ENCODE measurements at places on chromosomes 6 and 20.
A peak's percentile ranks its signal among the peaks of the same experiment; 100 is the strongest.

GRCh38 chr6:65650086-65650485 lies 56.9 kb downstream of the EYS start:
- no peak for DNase-seq

- DNase-seq = peak; percentile 48
Observed at GRCh38 chr20:57610261-57610952, 9.8 kb downstream of the ZBP1 start.

DNA sequence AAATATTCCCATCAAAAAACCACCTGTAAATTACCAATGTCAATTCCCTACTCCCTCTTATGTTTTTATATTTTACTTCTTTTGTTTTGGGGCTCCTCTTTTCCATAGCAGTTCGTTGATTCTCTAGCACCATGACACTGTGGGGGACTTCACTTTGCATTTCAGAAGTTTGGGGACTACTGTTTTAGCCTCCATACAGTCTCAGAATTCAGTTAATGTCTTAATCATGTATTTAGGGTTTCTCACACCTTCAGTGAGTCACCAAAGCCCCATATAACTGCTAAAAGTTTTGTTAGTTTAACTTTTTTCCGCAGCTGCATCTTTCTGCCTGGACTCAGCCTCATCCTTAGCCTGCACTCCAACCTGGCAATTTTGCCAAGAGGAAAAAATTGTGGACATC lies 20.7 kb upstream of the AIG1 start:
- DNase-seq = no peak

DNA sequence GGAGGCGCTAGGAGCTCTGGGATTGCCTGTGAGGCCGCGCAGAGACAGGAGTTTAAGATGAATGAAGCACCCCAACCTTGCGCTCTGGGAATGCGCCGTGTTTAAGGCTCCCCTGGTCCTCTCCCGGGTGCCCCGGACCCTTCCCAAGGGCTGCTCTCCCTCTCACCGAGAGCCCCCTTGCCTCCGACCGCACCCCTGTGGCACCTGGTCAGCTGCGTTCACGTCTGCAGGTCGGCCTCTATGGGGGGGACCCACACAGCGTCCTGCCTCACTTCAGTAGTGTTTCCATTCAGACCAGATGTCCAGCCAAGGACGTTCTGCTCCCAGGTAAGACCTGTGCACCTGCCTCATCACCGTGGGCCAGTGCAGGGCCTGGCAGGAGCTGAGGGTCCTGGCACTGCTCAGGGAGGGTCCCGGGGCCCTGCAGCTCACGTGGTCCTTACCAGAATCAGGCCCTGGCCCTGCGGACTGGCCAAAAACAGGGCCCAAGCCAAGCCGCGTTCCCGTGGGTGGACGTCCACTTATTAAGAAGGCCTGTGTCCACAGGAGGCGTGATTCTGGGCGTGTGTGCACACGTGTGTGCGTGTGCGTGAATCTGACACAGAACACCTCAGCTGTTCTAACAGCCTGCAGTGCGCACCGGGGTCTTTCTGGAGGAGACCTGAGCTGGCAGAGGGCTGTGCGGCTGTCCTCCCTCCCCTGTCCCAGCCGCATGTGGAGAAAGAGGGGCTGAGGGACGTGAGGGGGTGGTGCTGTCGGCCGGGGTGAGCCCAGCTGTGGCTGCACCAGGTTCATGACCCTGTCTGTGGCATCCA lies 79.9 kb upstream of the BHLHE23 start:
- peak; percentile 38 for DNase-seq

DNA sequence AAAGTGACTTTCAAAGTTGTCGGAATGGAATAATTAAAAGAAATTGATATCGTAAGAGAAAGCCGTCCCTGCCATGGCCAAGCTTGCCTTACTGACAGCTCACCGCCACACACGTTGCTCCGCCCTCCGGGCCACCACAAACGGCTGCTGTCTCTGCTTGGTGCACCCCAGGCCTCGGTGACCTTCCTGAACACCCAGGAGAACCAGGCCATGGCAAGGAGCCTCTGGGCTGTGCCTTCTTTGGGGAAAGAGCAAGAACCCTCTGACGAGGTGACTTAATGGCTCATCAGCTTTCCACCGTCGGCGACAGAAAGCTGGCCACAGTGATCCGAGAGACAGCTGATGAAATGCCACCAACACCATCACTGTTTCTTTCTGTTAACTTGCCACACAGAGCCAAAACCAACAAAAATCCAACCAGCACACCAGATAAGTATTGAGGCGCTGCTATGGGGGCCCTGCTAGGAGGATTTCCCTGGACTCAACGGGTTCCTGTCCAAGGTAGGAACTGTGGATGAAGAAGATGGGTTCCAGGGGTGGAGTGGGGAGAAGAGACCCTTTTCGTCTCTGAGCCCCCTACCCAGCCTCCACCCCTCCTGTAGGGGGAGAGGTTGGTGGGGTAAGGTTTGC lies 61.4 kb downstream of the NPEPL1 start:
- no peak for DNase-seq

- peak; percentile 81 for DNase-seq
Observed at GRCh38 chr6:62285612-62286469, at the start of gene KHDRBS2. Gene KHDRBS2, minus strand, starts transcription at chr6:62286225.

GRCh38 chr20:31927627-31928159 lies 24.2 kb downstream of the PDRG1 start:
- DNase-seq = no peak

- no peak for DNase-seq
Observed at GRCh38 chr6:111338843-111339242, 144.2 kb downstream of the REV3L start.

- DNase-seq = no peak
Observed at GRCh38 chr6:9087470-9087869, 652.1 kb upstream of the SLC35B3 start.

DNA sequence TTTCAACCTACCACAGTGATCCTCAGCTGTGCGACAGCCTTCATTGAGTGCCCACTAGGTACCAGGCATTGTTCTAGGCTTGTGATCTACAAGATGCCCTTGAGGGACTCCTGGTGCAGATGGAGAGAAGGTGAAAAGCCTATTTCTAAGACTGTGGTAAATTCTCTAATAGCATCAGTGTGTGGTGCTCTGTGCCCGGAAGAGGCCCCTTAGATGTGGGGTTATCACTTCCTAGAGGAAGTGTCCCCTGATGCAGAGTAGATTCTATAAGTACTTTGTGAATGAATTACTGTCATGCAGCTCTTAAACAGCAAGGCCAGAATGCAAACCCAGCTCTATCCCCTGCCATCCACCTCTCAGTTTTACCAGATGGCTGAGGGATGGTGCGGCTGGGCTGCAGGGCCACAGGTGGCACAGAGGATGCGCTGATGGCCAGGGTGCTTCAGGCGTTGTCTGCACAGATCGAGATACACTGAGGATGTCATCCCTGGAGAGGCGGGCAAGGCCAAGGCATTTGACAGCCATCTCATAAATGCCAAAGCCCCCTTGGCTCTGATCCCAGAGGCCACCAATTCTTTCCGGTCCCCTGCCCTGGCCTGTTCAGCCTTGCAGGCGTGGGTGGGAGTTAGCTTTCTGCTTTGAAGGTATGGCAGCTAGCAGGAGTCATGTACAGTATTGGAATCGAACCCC lies 96.7 kb downstream of the TOX2 start:
- peak; percentile 27 for DNase-seq

DNA sequence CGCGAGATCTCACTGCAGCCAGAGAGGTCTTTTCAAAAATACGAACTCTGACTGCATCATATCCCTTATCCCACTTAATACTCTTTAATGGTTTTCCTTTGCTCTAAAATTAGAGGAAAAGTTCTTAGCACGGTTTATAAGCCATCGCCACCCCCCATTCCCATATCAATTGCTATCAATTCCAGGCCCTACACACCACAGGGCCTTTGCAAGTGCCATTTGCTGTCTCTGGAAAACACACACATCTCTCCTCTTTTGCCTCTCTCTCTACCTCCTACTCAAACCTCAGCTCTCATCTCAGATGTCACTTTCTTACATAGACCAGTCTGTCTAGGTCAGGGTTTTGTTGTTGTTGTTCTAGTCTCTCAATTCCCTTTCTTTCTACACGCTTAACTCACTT lies 9.8 kb downstream of the SLC22A23 start:
- DNase-seq = no peak

DNA sequence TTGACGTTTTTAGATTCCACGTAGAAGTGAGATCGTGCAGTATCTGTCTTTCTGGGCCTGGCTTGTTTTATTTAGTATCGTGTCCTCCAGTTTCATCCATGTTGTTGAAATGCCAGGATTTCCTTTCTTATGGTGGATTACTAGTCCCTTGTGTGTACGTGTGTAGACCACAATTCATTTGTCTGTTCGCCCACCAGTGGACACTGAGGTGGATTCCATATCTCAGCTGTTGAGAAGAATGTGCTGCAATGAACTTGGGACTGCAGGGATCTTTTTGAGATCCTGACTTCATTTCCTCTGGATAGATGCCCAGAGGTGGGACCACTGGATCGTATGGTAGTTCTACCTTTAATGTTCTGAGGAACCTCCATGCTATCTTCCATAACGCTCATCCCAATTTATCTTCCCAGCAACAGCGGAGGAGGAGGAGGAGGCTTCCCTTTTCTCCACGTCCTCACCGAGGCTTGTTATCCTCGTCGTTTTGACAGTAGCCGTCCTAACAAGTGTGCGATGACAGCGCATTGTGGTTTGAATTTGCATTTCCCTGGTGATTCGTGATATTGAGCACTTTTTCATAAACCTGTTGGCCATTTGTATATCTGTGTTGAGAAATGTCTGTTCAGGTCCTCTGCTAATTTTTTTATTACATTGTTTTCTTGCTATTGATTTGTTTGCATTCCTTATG lies 62.4 kb downstream of the CDH4 start:
- DNase-seq = no peak

GRCh38 chr20:14910126-14910525 lies 572.7 kb upstream of the FLRT3 start:
- DNase-seq = no peak

DNA sequence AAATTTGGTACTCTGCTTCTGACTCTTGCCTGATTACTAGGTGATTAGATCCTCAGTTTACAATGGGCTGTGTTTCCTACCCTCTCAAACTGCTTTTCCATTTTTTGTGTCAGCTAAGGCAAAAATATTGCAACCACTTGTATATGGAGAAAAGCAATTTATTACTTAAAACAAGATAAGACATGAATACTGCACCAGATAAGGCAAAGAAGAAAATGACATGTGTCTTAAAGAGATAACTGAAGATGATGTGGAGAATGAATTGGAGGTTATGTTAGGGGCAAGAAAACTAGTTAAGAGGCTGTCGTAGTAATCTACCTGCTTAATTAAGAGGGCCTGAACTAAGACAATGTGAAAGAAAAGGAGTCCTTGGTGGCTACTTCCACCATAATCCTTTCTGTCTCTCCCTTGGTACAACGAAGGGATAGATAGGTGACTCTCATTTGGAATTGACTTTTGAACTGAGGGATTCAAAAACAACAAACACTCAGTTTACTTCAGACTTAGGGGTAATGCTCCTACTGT lies 16.3 kb upstream of the REV3L start:
- no peak for DNase-seq

- DNase-seq = no peak
Observed at GRCh38 chr6:84135291-84135690, 92.2 kb downstream of the CEP162 start.

DNA sequence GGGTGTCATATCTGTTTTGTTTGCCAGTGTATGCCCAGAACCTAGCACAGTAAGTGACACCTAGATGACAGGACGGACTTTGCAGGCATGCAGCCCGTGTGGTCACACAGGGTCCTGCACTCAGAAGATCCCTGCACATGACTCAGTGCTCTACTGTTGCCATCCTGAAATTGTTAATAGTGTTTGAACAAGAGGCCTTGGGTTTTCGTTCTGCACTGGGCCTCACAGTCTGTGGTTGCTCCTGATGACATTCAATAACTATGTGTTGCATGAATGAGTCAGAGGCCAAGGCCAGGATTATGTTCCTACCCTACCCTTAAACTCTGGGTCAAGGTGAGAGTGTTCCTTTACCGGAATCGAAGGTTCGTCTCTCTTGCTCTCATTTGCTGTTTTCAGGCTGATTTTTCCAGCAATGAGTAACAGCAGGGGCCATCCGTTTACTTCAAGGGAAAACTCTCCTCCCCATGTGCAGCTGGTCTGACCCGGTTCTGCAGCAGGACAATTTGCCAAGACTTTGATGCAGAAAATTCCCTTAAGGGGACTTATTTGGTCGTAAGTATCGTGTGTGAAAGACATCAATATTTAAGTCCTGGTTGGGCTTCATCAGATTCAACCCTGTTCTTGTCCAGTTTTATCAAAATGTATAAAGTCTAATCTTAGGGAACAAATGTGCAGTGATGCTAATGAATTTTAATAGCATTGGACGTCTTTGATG lies 13.0 kb upstream of the PFDN4 start:
- no peak for DNase-seq

DNA sequence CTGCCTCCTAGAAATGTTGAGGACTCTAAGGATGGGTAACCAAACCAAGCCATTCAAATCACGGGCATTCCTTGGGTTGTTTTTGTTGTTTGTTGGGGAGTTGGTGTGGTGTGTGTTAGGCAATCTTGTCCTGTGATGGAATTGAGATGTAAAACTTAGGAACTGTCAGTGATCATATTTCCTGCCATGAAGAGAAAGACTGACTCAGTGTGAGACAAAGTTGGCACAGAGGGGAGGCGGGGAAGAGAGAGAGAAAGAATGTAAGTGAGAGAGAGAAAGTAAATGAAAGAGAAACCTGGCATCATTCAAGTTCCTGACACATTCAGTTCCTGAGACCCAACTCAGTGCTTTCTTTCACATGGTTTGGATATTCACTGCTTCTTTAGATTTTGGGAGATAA lies 21.6 kb upstream of the FBXO30 start:
- DNase-seq = no peak

DNA sequence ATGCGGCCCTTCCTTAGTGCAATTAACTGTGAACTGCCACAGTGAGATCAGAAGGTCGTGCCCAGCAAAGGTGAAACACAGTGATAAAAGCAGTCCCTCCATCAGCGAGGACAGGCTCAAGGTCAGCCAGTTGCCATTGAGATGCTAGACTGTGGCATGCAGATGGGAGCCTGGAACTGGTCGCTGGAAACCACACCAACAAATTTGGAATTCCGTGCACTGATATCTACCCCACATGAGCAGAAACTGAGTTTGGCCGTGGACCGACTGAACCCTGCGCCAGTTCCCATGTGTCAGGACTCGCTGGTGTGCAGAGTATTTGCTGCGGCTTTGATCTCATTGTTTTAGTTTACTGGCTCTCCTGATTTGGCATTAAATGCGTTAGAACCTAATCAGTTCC lies 125.6 kb upstream of the QKI start:
- no peak for DNase-seq

DNA sequence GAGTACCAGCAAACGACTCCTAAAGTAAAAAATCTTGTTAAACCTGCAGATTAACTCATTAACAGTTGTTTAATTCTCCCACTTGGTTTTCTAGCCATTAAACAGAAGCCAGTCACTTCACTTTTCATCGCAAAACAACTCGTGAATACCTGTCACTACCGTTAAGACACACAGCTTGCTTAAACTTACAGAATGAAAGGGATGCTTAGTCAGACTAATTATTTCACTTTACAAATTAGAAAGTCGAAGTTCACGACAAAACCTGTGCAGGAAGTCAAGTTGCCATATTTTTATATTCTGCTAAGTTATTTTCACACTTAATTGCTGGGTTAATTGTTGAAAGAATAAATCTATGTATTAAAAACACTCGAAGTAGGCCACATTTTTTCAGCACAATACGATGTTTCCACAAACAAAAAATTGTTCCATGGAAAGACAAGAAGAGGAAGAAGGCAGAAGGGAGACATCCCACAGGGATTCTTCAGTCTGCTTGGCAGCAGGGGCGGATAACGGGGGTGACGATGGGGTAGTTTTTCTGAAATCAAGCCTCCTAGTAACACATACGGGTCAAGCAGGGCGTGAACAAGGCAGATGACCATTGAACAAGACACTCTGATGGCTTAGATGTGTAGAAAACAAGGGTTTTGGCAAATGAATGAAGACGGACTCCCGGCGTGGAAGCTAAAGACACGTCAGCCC lies 933 bp downstream of the SSR1 start:
- no peak for DNase-seq

All from sciatic nerve (tissue), 2 donors.